H1 (cell line): ENCODE measurements at places on chromosomes 13 and 19.

GRCh38 chr19:1512671-1513498, at the start of gene ADAMTSL5:
Gene ADAMTSL5, minus strand, starts transcription at chr19:1513019. Its CDS starts 2,076 bp downstream, at chr19:1510943.
- DNase-seq, result no peak

DNA sequence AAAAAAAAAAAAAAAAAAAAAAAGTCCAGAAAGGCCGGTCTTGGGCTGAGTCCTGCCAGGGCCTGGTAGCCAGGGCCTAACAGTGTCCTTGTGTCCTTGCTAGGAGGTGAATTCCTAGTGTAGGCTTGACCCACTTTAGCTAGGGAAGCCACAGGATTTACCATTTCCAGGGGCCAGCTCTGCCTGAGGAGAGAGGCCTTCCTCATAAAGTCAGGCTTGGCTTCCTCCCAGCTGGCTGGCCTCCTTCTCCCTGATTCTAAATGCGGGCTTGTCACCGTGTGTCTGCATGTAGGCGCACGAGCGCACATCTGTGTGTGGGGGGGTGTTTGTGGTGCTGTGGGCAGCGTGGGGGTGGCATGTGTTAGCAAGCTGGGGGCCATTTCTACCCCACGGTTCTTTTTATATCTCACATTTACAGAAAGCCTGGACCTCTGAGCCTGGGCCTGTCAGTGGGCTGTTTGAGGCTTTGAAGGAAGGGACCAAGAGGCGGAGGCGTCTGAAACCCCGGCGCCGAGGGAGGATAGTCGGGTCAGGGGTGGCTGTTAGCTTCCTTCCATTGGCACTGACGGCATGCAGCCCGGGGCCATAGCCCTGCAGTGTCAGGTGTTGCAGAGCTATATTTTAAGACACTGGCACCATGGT, 31.7 kb downstream of the IER2 start:
- DNase-seq, result no peak

DNA sequence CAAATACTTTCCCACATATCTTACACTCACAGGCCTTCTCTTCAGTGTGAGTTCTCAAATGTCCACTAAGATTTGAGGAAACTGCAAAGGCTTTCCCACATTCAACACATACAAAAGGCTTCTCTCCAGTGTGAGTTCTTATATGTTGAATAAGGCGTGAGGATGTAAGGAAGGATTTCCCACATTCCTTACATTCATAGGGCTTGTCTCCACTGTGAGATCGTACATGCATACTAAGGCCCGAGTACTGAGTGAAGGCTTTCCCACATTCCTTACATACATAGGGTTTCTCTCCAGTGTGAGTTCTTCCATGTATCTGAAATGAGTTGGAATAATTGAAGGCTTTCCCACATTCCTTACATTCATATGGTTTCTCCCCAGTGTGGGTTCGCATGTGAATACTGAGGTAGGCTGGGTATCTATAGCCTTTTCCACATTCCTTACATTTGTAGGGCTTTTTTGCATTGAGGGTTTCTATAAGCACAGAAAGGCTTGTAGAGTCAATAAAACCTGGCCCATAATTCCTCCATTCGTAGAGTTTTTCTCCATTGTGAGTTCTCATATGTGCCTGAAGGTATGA, 9.6 kb downstream of the ZNF426 start:
- no peak for DNase-seq

DNA sequence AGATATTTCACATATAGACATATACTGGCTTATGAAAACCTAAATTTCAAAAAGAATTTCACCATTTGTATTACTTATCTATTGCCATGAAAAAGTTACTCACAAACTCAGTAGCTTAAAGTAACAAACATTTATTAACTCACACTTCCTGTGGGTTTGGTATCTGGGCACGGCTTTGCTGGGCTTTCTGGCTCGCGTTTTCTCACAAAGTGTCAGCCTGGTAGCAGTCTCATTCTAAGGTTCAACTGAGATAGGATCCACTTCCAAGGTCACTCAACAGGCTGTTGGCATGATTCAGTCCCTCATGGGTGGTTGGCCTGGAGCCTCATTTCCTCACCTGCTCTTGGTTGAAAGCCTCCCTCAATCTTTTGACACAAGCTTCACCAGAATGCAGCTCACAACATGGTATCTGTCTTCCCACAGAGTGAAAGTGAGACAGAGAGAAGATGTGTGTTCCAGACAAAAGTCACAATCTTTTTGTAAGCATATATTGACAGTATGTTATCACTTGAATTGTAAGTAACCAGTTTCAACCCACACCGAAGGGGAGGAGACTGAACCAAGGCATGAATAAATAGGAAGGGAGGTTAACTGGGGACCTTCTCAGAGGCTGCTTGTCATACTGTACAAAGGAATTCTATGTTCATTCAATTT, 1065.8 kb upstream of the SPRY2 start:
- no peak for DNase-seq

GRCh38 chr13:76216729-76217128, 580.6 kb downstream of the LMO7 start:
- no peak for DNase-seq

GRCh38 chr13:73258406-73258805, 199.6 kb downstream of the KLF5 start:
- no peak for DNase-seq

GRCh38 chr13:84491952-84492351, 609.7 kb upstream of the SLITRK1 start:
- DNase-seq, result no peak

DNA sequence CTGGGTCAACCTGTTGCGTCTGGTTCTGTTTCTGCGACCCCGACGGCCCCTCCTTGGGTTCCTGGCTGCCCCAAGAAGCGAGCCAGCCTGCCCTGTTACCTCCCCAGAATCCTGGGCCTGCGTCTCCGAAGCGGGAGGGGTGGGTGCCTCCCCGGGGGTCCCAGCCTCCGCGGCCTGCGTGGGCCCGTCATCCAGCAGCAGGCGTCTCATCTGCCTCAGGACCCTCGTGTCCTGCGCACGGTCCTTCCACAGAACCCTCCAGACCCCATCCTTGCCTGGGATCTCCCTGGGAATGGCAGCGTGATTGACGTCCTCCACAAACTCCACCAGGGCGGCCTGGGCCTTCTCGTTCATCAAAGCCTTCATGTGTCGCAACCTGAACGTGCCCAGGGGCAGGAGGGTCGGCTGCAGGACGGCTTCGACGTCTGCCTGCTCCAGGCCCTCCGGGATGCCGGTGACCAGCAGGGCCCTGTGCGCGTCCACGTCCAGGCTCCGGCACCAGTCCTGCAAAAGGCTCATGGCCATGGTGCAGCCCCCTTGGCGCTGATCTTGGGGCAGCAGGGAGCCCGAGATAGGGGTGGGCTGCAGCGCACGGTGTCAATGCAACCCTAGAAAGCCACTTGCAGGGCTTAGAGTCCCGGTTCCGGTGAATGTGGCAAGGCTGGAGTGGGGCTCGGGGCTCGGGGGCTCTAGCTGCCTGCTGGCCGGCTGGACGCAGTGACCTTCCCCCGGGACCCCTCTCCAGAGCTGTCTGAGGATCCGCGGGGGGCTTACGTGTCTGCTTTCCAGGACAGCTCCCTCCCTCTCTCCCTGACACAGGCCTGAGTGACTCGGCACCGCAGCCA, 504 bp downstream of the PNMA8B start:
- peak; percentile 62 for DNase-seq

DNA sequence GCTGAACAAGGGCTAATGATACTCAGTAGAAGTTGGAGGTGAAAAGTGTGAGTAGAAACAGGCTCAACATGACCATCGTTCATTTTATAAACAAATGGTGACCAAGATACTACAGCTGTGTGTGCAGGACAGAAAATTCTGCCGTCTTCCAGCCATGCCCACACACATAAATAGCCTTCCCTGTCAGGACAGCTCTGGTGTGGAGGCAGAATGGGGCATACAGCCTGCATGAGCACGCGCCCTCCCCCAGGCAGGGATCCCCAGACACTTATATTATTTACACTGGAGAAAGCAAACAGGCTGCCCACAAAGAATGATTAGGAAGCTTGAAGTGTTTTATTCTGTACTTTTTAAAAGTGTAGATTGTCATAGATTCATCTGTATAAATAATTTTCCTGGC, 20.4 kb downstream of the GJA3 start:
- DNase-seq, result no peak

- no peak for DNase-seq
Measured at GRCh38 chr13:46578590-46578975, 25.6 kb downstream of the LRCH1 start.

DNA sequence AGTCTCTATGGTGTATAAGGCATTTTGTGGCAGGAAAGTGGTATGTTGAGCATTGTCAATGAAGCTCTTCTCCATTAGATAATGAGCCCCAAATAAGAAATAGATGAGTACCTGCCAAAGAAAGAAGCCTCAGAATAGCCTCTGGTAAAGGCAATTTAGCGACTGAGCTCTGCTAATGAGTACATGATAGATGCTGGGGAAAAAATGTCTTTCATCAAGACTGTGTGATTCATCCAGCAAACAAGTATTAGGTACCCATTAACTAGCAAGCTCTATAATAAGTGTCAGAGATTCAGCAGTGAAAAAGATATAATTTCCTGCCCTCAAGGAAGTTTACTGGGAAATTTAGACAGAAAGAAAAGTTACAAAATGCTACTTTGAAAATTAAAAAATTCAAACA, 294.6 kb downstream of the ITGBL1 start:
- no peak for DNase-seq

- no peak for DNase-seq
Measured at GRCh38 chr19:56765137-56765536, 75.4 kb downstream of the PEG3 start.

DNA sequence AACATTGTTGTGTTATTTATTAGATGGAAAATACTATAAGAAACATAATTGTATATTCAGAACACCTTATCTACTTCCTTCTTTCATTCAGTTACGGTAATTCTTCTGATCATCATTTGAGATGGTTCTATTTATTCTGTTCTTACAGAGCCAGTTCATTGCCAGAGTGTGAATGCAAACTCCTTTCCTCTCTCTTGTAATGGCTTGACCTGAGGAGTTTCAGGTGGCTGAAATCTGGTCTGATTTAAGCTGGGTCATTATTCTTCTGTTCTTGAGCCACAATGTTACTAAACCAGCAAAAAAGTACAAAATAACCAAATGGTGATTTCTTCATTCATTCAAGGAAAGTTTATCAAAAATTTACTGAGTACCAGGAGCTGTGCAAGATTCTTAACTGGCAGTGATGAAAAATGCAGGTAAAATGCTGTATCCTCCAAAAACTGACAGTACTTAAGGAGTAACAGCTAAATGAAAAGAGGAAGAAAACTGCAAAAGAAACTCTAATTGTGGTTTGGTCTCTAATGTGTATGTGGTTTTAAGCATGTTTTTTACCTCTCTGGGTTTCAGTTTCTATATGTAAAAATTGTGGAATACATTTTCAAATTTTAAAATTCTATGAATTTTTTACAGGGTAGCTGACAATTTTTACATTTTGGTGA, 182.4 kb upstream of the UFM1 start:
- no peak for DNase-seq
